Aorta (tissue), 5 donors: ENCODE measurements at places on chromosomes 13 and 19. TPM values are rescaled to one million over a fixed set of nuclear protein-coding genes. Genes with fewer than 3 reads are reported as not detected.

CASP14 gene
- total RNA-seq, result not detected

ZNF737 gene
- 6.9 TPM for total RNA-seq

DNA sequence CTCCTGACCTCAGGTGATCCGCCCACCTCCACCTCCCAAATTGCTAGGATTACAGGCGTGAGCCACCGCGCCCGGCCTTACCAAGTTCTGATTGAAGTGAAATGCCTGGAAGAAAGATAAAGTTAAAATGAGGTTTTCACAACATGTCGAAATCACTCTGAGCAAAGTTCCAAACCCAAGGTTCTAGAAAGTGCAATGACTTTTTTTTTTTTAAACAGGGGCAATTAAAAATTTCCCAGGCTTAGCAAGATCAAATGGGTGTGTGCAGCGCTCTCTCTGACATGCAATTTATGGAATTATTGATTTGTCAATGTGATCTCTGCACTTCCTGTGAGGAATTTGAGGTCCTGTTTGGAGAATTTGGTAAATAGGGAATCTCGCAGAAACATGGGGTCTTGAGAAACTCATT is 12.8 kb upstream of the MAP2K2 start:
- H3K4me3 ChIP-seq, result no peak overlapping the region
- H3K27me3 ChIP-seq, result no peaks in the 10 kb centered on the region
- no peaks in the 10 kb centered on the region for H3K36me3 ChIP-seq
- no peaks in the 10 kb centered on the region for H3K4me1 ChIP-seq

SPACA4 gene
- not detected for total RNA-seq

DNA sequence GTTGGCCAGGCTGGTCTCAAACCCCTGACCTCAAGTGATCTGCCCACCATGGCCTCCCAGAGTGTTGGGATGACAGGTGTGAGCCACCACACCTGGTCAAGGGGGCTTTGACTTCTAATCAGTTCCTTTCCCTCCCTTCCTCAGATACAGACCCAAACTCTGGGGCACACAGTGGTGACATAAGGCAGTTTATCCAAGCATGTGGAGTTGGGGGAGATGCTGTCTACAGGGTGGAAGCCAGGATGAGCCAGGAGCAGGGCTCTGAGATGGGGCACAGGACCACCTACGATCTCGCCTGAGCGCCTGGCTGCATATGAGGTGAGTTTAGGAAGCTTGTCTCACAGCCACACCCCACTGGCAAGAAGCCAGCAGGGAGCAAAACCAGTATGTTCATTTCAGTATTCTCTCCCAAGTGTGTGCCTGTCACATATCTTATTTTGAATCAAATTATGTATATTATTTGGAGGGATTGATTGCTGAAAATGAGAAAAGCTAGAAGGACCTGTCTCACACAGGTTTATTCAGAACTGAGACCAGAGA is 67.7 kb downstream of the KCTD15 start:
- no peak overlapping the region for H3K4me3 ChIP-seq
- H3K27me3 ChIP-seq, result no peaks in the 10 kb centered on the region
- H3K27ac ChIP-seq, result no peak overlapping the region
- H3K4me1 ChIP-seq, result no peaks in the 10 kb centered on the region
- H3K36me3 ChIP-seq, result no peaks in the 10 kb centered on the region

DNA sequence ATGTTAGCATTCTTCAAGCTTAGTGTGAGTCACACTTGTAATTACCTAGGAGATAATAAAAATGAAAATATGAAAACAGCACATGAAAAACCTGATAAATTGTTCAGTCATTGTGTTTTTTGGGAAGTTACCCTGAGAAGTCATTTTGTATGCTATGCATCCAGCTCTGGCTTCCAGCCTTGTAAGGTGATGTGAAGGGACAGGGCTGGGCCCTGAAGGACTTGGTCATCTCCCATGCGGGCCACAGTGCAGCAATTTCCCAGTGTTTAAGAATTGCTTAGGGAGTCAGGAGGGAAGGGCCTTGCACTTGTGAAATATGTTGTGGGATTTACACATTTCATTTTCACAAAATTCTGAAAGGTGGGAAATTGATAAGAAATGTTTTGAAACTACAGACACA is 41.3 kb downstream of the ARHGEF7 start:
- peak overlapping the region; percentile 55 for H3K27ac ChIP-seq
- H3K36me3 ChIP-seq, result no peaks in the 10 kb centered on the region
- no peak for DNase-seq
- peaks cover 4% of the 10 kb centered on the region for H3K4me1 ChIP-seq
- no peaks in the 10 kb centered on the region for H3K27me3 ChIP-seq
- H3K4me3 ChIP-seq, result no peak overlapping the region

- H3K4me3 ChIP-seq, result no peak overlapping the region
- H3K27ac ChIP-seq, result no peak overlapping the region
- no peaks in the 10 kb centered on the region for H3K27me3 ChIP-seq
- no peak for DNase-seq
- peaks cover 3% of the 10 kb centered on the region for H3K4me1 ChIP-seq
Measured at GRCh38 chr13:108225440-108225839, 7.2 kb downstream of the ABHD13 start.

TEX29 gene
- 1.8 TPM for total RNA-seq

DNA sequence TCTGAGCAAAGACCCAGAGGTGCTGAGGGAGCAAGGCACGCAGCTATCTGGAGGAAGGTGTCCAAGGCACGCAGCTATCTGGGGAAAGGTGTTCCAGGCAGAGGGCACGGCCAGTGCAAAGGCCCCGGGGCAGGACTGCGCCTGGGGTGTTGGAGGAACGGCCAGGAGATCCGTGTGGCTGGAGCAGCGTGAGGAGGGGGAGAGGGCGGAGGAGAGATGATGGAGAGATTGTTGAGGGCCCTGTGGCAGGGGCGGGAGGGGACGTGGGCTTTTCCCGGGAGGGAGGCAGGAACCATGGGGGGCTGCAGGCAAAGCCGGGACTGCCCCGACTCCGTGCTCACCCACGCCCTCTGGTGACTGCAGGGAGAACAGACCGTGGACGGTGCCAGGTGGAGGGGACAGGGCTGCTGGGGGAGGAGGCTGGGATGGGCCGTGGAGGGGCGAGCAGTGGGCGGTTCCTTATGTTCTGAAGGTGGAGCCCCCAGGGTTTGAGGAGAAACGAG is 13.3 kb upstream of the MISP start:
- H3K36me3 ChIP-seq, result no peaks in the 10 kb centered on the region
- H3K4me1 ChIP-seq, result no peaks in the 10 kb centered on the region
- no peak overlapping the region for H3K27ac ChIP-seq
- DNase-seq, result no peak
- H3K27me3 ChIP-seq, result no peaks in the 10 kb centered on the region
- H3K4me3 ChIP-seq, result no peak overlapping the region

DNA sequence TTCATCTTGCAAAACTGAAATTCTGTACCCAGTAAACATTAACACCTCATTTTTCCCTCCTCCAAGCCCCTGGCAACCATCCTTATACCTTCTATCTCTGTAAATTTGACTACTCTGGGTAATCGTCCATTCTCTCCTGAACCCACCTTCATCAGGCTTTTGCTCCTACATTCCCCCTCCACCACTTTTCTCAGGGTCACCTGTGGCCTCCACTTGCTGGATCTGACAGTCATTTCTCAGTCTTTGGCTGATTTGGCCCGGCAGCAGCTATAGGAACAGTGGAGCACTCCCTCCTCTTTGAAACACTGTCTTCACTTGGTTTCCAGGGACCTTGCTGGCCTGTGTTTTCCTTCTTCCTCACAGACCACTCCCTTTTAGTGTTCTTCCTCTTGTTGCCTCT is 83.5 kb downstream of the LRCH1 start:
- DNase-seq, result no peak
- no peak overlapping the region for H3K4me3 ChIP-seq
- H3K4me1 ChIP-seq, result peaks cover 10% of the 10 kb centered on the region
- H3K27ac ChIP-seq, result no peak overlapping the region
- H3K36me3 ChIP-seq, result no peaks in the 10 kb centered on the region

- no peak overlapping the region for H3K27ac ChIP-seq
- no peak for DNase-seq
- no peak overlapping the region for H3K4me3 ChIP-seq
- H3K27me3 ChIP-seq, result no peaks in the 10 kb centered on the region
- H3K36me3 ChIP-seq, result no peaks in the 10 kb centered on the region
Measured at GRCh38 chr13:44101347-44102083, 221.8 kb downstream of the LACC1 start.

DNA sequence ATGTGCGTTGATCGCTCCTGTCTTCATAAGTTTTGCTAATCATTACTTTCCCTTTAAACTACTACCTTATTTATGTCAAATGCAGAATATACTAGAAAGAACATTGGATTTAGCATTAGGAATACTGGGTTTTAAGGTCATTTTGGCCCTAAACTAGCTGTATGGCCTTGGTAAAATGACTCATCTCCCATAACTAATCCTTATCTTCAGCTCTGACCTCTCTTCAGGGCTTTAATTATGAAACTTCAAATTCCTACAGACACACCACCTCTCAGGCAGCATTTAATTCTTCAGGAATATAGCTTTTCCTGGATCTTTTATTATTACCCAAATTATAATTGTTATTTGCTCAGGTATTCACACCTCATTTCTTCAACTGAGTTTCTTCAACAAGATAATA is 121.2 kb downstream of the STARD13 start:
- DNase-seq, result no peak
- H3K36me3 ChIP-seq, result peaks cover 3% of the 10 kb centered on the region
- no peaks in the 10 kb centered on the region for H3K27me3 ChIP-seq
- H3K4me1 ChIP-seq, result peaks cover 5% of the 10 kb centered on the region
- no peak overlapping the region for H3K4me3 ChIP-seq

GRCh38 chr19:4701557-4701956 is 22.1 kb downstream of the DPP9 start:
- no peak for DNase-seq
- no peaks in the 10 kb centered on the region for H3K27me3 ChIP-seq
- no peaks in the 10 kb centered on the region for H3K4me1 ChIP-seq
- no peak overlapping the region for H3K27ac ChIP-seq

GRCh38 chr13:74575729-74576125 is 441.5 kb upstream of the KLF12 start:
- DNase-seq, result peak; percentile 92
- H3K27ac ChIP-seq, result no peak overlapping the region
- no peaks in the 10 kb centered on the region for H3K36me3 ChIP-seq

GRCh38 chr19:35240327-35240726 is 8.5 kb upstream of the LSR start:
- H3K4me1 ChIP-seq, result no peaks in the 10 kb centered on the region
- DNase-seq, result no peak
- no peaks in the 10 kb centered on the region for H3K36me3 ChIP-seq
- H3K27ac ChIP-seq, result no peak overlapping the region
- H3K4me3 ChIP-seq, result no peak overlapping the region

IGFL3 gene
- total RNA-seq, result not detected

TNFAIP8L1 gene
- 13.5 TPM for total RNA-seq

ANGPTL8 gene
- not detected for total RNA-seq

RFPL4A gene
- not detected for total RNA-seq

DNA sequence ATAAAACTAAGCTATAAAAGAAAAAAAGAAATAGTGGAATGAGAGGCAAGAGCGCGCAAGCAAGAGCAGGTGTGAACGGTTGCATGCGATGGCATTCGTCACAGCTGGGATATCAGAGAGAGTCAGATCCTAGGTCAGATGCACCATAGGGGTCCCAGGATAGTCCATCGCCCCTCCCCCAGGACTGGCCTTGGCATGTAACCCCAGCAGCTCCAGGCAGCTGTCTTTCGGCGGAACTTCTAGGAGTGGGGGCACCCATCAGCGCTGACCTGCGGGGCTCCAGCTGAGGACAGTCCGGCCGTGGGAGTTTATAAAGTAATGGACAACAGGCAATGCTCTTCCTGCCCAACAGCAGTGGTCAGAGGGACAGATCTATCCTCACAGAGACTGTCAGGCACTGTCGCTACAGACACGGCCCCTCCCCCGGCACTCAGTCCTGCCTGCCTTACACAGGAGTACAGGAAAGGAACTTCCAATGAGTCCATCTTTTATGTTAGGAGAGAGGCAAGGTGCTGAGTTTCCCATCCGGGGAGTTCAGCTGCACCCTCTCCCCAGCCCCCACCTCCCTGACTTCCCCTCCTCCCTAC is 1.4 kb downstream of the SIAH3 start:
- no peaks in the 10 kb centered on the region for H3K36me3 ChIP-seq
- H3K4me1 ChIP-seq, result no peaks in the 10 kb centered on the region
- no peak overlapping the region for H3K27ac ChIP-seq
- DNase-seq, result no peak
- no peak overlapping the region for H3K4me3 ChIP-seq

DNA sequence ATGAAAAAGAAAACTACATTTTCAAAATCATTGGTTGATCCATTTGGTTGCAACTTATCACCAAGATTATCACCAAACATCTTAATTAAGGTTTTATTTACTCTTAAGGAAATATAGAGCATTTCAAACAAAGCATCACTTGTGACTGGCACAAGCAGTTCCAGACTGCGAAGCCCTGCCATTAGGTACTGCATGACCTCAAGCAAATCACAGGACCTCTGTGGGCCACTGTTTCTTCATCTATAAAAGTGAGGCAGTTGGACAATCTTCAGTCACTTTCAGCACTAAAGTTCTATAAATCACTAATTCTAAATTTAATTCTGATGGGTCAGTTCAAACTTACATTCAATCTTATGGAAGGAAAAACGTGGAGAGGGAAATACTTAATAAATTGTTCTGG is 2.0 kb downstream of the ELF1 start:
- H3K36me3 ChIP-seq, result no peaks in the 10 kb centered on the region
- H3K27ac ChIP-seq, result no peak overlapping the region
- H3K27me3 ChIP-seq, result no peaks in the 10 kb centered on the region
- peaks cover 7% of the 10 kb centered on the region for H3K4me1 ChIP-seq

GRIN3B gene
- 0.10 TPM for total RNA-seq

ZNF724 gene
- 0.94 TPM for total RNA-seq

DNA sequence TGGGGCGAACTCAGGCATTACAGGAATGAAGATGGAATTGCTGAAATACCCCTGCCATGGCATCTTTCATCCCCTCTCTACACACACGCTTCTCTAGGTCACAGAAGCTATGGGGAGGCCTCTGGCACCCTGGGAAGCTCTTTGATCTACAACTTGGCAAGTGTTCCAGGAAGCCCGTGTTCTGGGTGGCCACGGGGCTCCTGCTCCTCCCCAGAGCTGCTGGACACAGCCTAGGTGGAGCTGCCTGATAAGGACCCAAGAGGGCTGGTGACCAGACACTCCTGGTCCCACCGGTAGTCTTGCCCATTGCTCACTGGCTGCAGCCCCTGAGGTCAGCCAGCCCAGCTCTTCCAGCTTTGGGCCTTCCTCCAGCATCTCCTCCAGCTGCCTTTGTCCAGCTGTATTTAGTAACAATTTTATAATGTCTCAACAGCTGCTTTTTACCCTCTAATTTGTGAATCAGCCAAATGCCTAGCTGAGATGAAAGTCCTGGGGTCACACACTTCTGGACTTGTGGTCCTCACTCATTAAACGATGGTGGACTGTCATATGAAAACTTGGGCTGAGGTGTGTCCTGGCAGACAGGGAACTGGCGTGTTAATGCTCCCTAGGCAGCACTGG is 72.8 kb upstream of the SPATA13 start:
- no peaks in the 10 kb centered on the region for H3K36me3 ChIP-seq
- no peak overlapping the region for H3K27ac ChIP-seq
- H3K27me3 ChIP-seq, result no peaks in the 10 kb centered on the region
- no peak for DNase-seq
- H3K4me3 ChIP-seq, result no peak overlapping the region

PABPC3 gene
- total RNA-seq, result 0.15 TPM

GRCh38 chr19:49818649-49819370 is 721 bp downstream of the MED25 start:
- H3K36me3 ChIP-seq, result no peaks in the 10 kb centered on the region
- H3K27ac ChIP-seq, result no peak overlapping the region
- H3K4me3 ChIP-seq, result peak overlapping the region; percentile 76
- H3K27me3 ChIP-seq, result no peaks in the 10 kb centered on the region
- no peaks in the 10 kb centered on the region for H3K4me1 ChIP-seq

GRCh38 chr13:26965952-26966700 is 205.5 kb downstream of the USP12 start:
- H3K27me3 ChIP-seq, result no peaks in the 10 kb centered on the region
- H3K36me3 ChIP-seq, result no peaks in the 10 kb centered on the region
- H3K4me3 ChIP-seq, result no peak overlapping the region
- DNase-seq, result no peak
- H3K4me1 ChIP-seq, result no peaks in the 10 kb centered on the region
- H3K27ac ChIP-seq, result no peak overlapping the region
